EL (cell line): ENCODE measurements at places on chromosomes 2 and 18.

DNA sequence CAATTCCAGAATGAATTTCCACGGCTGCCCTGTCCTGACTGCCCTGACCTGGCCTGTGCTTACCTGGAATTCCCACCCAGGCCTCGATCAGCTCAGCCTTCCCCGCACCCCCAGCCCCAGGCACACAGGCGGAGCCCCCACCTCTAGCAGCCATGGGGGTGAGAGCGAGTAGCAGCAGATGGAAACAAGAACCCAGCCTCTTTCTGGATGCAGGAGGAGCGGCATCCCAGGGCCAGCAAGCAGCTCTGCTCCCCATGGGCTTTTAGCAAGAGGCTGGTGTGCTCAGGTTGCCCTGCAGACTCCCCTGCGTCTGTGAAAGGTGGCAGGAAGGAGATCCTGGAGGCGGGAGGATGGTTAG, 101.8 kb downstream of the TPO start:
- DNase-seq, result no peak

GRCh38 chr2:162315938-162316337, 2.5 kb downstream of the IFIH1 start:
- peak; percentile 13 for DNase-seq

- DNase-seq, result no peak
Observed at GRCh38 chr2:7264791-7265190, 347.6 kb downstream of the RNF144A start.

- no peak for DNase-seq
Observed at GRCh38 chr2:9144046-9144445, 62.6 kb upstream of the ASAP2 start.

DNA sequence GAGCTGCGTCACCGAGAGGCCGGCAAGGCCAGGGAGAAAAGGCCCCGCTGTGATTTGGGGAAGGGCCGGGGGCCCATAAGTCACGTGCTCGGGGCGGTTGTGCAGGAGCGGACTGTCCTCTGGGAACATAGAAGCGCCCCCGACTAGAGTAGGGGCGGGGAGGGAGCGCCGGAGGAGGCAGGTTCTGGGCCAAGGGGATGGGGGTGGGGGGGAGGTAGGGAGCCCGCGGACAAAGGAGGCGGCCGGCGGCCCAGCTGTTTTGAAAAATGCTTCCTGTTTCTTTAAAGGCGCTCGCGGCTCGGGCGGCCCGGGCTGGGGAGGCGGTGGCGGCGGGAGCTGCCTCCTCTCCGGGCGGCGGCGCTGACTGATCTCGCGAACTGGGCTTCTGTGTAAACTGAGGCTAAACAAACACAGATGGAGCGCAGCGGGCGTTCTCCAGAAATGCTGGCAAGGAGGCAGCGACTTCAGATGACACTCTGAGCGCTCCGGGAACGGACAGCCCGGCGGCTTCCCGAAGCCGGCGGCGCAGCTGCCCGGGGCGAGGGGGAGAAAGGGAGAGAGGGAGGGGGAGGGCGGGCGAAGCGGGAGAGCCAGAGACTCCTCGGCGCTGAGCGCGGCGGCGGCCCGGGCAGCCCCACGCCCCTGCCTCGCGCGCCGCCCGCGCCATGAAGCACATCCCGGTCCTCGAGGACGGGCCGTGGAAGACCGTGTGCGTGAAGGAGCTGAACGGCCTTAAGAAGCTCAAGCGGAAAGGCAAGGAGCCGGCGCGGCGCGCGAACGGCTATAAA, at the start of gene ATOH8:
ATOH8 (plus strand) TSS at position 467 of the 788 bp plus-strand sequence; CDS start at position 666, 199 bp downstream.
- DNase-seq, result peak; percentile 63

GRCh38 chr18:49638209-49638785, 76.4 kb downstream of the LIPG start:
- DNase-seq, result no peak

DNA sequence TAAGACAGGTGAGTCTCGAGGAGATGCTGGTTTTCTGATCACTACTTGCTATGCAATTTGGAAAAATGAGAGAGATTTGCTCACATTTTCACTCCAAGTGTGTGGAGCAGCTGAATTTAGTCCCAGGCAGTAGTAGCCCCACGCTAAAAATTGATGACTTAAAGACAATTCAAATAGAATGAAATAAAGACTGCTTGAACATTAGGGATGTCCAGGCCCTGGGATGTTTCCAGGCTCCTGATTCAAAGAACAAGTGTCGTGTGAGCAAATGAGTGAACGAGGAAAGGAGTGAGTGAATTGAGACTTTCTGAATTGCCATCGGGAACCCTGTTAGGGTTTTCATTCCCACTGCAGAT, 37.3 kb upstream of the MRPL19 start:
- no peak for DNase-seq

GRCh38 chr18:56382541-56382940, 255.9 kb downstream of the TXNL1 start:
- no peak for DNase-seq

DNA sequence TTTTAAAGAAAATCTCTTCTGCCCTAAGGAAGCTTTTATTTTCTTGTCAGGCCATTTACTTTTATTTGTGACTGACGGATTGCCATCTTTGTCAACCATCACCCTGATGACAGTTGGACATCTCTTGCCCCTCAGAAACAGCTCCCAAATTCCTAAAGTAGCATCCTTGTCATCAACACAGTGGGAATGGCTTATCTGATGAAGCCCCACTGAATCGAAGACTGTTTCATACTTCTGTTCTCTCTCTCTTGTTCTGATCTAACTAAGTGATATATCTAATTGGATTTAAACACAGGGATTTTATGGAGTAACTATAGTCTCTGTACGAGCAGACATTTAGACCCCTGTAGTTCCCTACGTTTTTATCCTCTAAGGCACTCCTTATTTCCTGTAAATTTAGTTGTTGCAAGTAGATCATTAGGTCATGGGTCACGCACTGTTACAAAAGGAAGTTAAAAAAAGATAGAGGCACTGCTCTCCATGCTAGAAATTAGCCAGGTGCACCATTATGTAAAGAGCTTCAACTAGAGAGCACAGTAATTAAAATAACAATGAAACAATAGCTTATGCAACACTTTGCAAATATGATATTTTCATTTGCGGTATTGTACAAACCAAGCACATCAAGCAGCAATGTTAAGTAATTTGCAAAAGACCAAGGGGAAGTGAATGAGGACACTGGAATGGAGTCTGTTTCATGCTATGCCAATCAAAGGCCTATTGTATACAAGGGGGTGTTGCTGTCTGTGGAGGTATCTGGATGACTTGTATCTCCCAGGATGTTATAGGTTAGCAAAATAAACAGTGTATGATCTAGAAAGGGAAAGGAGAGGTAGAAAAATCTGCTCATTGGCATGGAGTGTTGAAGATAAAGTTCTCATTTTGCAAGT, 284.7 kb downstream of the LRRTM1 start:
- DNase-seq, result no peak

- peak; percentile 27 for DNase-seq
Observed at GRCh38 chr18:54845787-54846186, 17.5 kb downstream of the RAB27B start.

DNA sequence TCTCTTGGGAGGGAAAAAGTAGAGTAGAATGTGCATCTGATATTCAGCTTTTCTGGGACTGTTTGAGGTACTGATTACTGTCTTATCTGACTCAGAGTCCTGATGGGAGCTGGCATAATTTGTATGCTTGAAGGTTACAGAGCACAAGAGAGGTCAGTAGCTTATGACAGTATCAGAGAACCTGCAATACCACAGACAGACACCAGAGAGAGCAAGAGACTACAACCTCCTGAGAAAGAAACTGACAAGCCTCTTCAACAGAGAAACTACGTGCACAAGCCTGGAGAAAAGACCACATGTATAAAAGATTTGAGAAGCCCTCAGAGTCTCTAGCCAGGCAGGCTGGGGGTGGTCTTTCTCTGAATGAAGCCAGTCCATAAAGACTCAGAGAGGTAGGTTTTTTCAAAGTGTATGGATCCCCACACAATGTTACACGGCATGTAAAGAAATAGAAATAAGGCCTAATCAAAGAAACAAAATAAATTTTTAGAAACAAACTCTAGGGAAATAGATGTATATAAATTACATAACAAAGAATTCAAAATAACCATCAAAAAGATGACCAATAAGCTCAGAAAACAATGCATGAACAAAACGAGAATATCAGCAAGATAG, 568.3 kb downstream of the LRRTM4 start:
- no peak for DNase-seq

GRCh38 chr2:64434039-64434657, 19.8 kb upstream of the LGALSL start:
- DNase-seq, result no peak
